Cortex of kidney (tissue), 1 donor: ENCODE measurements at places on chromosomes 3 and 15.

DNA sequence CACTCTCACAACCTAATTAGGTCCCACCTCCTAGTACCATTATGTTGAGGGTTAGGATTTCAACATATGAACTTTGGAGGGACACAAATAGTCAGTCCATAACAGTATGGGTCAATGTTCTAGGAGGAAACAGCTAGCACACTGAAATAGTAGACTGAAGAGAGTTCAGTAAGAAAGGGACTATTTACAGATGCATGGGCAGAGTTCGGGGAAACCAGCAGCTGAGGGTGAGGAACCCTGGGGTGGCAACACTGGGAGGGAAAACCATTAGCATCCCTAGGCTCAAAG, 78.0 kb upstream of the PXYLP1 start:
- no peak for DNase-seq

DNA sequence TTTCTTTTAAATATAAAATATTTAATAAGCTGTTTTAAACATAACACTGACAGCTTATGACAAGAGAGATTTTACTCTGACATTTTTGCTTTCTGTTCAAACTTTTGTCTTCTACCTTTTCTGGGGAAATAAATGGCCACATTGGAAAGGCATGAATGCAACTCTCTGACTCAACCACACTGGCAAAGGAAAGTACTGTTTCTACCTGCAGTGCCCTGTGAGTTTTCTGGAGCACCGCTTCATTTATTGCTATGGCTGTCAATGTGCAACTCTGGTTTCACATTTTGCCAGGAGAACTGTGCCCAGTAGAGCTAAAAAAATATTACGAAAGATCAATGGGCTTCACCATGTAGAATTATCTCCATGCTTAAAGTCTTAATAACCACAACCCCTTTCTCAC, 15.1 kb downstream of the PDZRN3 start:
- no peak for DNase-seq

- DNase-seq = no peak
These were observed 195.2 kb downstream of the SLCO3A1 start for GRCh38 chr15:92048739-92049138.

GRCh38 chr3:173599673-173600072, 202.1 kb downstream of the NLGN1 start:
- DNase-seq = no peak

GRCh38 chr3:130969621-130970020, 57.0 kb downstream of the ASTE1 start:
- DNase-seq = no peak

DNA sequence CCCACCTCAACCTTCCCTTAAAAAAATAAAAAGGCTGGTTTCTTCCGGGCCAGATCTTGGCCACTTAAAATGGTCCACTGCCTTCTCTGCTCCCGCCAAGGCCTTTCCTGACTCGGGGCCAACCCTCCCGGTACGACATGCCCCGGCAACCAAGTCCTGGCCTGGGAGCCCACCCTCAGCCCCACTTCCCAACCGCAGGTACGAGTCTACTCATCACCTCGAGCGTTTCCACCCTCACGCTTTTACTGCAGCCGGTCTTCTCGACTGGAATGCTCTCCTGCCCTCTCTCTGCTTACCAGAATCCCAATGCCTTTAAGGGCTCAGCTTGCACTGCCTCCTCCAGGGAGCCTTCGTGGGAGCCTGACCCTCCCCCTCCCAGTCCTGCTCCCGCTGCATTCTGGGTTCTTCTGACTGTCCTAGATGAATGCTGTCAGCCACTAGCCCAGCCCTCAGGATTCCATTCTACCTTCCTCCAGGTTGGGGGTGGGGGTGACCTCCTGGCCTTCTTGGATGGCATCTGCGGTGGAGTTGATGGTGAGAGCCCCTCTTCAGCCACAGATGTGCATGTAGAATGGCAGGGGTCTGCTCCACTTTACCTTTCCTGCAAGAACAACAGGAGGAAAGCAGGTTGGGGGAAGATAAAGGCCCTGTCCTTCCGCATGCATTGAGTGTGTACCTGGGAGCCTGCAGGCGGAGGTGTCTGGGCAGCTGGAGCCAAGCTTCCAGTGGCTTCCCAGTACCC, 1.1 kb upstream of the CSRNP1 start:
- DNase-seq = no peak

DNA sequence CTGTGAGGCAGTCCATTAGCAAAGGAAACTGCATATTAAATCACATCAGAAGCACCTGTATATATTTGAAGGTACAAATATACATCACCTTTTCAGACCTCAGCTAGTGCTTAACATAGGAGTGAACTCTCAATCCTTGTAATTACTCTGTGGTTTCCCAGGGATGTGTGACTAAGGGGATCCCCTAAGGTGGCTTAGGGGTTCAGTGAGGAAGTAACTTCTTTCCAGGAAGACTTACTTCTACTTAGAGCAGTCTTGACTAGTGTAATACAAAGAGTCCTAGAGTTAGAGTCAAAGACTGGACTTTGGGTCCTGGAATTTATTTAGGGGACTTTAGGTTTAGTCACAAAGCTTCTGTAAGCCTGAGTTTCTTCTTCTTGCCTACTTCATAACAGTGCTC, 8.7 kb upstream of the SUMF1 start:
- DNase-seq = no peak

DNA sequence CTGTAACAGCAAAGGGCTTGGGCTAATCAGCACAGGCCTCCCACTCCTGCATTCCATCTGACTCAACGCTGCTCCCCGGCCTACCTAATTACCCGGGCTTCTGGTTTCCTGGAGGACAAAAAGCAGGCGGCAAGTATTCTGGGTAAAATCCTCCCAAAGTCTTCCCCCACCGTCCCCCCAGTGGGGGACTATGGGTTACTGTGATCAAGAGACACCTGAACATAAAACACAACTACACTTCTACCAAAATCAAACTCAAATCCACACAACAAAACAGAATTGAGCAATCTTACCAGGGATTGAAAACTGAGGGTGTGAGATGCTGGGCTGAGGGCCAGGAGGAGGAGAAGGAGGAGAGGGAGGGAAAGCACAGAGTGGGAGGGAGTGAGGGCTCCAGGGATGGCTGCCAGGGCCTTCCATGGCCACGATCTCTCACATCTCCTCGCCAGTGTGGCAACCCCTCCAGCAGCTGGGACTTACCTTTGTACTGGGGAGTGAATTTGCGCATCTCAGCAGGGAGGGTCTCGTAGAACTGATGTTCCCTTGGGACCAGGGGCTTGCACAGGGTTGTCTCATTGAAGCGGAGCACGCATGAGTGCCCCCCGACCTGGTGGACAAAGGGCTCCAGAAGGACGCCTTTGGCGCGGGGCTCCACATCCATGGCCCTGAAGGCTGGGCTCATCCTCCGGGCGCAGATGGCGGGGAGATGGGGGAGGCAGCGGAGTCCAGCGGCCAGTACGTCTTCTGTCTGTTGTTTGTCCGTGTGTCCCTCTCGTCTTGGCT, 9.1 kb upstream of the NCKIPSD start:
- DNase-seq = no peak

DNA sequence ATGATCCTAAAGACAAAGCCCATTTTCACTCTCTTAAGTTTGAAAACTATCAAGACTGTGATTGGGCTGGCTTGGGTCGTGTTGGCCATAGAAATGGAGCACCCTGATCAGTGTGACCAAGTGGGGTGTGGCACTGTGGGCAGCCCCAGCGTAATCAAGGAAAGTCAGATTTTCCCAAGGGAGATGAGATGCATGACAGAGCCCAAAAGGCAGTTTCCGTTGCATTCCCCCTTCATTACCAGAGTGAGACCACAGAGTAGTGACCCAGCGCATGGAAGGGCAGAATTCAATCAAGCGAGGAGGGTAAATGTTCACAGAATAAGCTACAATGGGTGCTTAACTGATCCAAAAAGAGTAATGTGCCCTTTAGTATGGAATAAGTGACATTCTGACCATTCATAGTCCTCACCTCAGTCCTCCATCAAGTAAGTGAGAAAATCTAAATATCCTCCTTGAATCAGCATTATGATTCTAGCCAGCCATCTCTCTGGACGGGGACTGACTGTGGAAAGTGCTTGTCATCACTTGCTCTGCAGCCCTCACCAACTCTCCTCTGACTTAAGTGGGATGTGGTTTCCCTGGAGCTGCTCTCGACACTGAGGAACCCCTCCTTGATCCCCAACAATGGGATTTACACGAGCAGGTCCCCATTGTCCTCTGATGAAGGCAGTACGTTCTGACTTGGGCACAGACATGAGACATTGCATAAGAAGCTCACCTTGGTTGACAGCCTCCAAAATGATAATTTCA, 430.5 kb downstream of the OCA2 start:
- no peak for DNase-seq

DNA sequence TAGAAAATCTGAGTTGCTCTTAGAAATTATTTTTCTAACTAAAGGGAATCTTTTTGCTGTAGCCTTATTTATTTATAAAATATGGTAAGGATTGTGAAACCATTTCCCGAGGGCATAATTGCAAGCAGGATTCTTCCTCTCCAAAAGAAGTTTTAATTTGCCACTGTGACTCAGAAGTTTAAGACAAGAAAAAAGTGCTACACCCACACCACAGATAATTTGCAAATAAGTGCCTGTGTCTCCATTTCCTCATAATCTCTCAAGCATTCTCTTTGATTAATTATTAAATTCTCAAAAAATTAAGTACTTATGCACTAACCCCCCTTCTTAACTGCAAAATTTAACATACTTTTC, 43.6 kb downstream of the RASA2 start:
- no peak for DNase-seq

- DNase-seq = no peak
These were observed 187.1 kb downstream of the UACA start for GRCh38 chr15:70576276-70576675.

GRCh38 chr3:117597865-117598264, 888.3 kb downstream of the TUSC7 start:
- DNase-seq = no peak

DNA sequence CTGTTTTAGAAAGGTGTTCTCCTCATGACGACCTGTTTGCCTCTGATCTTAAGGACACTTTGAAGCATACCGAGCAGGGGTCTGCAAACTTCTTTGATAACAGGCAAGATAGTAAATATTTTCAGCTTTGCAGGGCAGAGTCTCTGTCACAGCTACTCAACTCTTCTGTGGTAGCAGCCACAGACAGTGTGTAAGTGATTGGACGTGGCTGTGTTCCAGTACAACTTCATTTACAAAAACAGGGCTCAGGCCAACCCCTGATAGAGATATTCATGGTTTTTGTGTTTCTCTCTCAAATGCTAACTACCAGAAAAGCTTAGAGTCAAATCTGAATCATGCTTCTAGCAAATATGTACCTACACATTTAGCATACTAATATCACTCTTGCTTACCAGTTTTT, 51.5 kb downstream of the TGFBR2 start:
- no peak for DNase-seq

GRCh38 chr3:35640190-35641165, 1.2 kb downstream of the ARPP21 start:
- no peak for DNase-seq

- no peak for DNase-seq
These were observed 136.2 kb downstream of the ITPR1 start for GRCh38 chr3:4629095-4630007.

- DNase-seq = no peak
These were observed 194.0 kb upstream of the FEZF2 start for GRCh38 chr3:62567097-62568021.

DNA sequence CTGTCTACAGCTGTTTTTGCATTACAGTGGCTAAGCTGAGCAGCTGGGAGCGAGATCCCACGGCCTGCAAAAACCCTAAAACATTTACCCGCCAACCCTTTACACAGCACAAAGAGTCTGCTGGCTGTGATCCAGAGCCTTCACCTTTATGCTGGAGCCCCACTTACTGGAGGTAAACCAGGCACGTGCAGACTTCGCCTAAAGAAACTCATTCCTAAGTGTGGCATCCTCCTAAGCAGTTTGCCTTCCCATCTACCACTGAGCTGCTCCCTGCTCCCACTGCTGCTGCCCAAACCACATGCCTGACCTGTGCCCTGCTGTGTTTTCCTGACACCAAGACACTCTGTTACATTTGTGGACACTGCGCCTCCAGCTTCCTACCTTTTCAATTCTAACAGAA, 53.0 kb downstream of the CHSY1 start:
- DNase-seq = no peak

- no peak for DNase-seq
These were observed 277.6 kb upstream of the RASGRP1 start for GRCh38 chr15:38842226-38842625.

DNA sequence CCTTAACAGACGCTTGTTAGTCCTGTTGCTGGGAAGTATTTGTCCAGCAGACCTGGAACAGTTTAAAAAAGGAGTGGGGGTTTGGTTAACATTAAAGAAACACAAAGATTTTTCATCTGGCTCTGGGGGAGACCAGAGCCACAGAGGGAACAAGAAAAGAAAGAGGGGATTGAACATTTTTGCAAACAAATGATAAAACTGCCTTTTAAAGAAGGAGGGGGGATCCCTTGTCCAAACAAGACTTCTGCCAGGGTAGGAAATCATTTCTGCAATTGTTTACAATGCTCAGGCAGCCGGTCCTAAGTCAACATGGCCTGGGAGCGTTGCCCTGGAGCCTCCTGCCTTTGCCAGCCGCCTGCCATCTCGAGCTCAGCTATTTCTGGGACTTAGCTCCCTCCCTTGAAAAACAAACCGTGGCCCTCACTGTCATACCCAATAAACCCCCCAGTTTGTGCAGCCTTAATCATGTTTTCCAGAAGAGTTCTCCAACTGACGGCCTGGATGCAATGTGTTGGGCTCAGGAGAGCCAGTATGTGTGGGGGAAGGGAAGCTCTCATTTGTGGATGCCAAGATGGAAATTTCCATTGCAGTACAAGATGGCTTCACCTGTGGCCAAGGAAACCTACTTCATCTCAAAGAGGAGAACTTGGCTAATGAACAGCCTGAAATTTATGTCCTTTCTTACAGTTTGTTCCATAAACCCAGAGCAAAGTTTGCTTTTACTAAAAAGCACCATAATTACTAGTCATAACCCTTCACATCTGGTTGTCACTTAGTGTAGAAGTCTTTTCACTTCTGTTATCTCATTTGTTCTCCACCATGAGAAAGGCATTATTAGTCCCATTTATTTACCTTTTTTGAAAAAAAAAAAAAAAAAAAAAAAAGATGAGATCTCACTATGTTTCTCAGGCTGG, 75.9 kb upstream of the RNU6-1 start:
- no peak for DNase-seq

DNA sequence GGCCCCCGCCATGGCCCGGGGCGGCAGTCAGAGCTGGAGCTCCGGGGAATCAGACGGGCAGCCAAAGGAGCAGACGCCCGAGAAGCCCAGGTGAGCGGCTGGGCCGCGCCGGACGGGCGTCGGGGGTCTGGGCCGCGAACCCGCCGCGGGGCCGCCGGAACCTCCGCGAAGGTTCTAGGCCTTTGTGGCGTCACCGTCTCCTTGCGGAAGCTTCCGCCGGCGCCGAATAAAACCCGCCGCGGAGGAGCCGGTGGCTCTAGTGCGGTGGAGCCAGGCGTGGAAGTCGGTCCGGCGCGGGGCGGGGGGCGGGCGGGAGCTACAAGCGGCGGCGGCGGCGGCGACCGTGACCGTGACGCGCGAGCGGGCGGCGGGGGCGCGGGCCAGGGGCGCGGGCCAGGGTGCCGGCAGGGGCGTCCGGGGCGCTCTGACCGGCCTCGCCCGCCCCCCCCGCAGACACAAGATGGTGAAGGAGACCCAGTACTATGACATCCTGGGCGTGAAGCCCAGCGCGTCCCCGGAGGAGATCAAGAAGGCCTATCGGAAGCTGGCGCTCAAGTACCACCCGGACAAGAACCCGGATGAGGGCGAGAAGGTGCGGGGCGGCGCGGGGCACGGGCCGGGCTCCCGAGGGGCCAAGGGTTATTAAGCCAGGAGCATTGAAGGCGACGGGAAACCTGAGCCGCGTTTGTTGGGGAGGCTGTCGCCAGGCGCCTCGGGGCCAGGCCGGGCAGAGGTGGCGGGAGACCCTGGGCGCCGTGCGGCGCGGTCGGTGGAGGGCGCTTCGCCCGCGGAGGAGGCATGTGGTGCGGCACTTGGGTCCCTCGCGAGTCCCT, at the start of gene DNAJA4:
Gene DNAJA4, plus strand, starts transcription at position 259 of the 833 bp plus-strand sequence. Its CDS starts 202 bp downstream, at position 461.
- no peak for DNase-seq
